Left ventricle myocardium inferior (tissue), 1 donor: ENCODE measurements at places on chromosomes 7 and 10.

GRCh38 chr7:6489612-6490011 lies 41.9 kb upstream of the DAGLB start:
- no peak for DNase-seq

DNA sequence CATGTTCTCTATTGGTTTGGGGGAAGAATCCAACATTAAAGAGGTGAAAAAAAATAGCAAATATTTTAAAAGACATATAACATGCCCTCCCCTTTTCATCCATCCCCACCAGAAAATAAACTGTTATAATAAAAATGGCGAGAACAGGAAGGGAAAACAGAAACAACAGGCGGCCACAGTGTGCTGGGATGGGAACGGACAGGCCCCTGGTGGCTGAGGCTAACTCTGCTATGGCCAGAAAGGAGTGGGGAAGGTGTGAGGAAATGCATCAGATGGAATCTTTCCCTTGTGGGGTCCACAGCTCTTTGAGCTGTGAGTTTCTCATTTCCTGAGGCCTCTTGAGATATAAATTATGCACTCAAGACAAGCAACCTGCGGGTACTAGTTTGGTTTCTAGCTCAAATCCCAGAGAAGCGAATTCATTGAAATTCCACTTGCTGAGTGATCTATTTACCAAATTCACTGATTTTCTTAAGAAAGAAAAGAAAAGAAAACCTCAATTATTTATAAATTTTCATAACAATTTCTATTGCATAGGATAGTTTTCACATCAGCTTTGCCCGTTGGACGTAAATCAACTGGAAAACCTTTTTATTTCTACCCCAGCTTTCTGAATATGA lies 139.5 kb downstream of the BMPER start:
- DNase-seq = no peak

- no peak for DNase-seq
Observed at GRCh38 chr7:47610506-47611044, 28.7 kb upstream of the TNS3 start.

DNA sequence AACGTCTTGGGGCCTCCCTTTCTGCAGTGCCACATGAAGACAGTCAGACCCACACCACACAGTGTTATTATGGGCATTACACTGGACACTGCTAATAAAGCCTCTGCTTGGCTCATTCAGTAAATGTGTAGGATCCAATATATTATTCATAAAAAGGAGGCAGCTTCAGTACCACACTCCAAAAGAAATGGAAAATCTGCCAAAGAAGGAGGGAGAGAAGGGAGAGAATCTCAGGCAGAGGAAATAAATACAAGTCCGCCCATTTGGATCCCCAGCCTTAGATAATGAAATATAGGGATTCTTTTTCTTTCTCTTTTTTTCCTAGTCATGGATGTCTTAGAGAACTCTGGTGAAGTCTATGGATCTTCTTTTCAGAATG lies 162.2 kb downstream of the ELMO1 start:
- no peak for DNase-seq

DNA sequence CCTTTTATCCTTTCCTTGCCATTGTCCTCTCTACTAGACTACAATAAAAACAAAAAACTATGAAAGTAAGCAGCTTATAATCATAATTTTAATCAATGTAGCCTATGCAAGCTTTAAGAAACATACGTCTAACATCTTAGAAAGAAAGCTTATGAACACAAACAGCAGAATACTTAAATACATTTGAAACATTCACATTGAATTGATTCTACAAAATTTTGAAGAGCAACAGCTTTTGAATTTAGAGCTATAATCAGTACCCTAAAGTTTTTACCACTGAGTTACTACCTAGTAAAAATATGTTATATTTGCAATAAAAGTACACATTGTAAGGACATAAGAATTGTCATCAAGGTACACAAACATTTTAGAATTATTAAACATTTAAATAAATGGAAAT lies 7.2 kb downstream of the MEOX2 start:
- no peak for DNase-seq

GRCh38 chr10:25226775-25227682 lies 52.2 kb downstream of the GPR158 start:
- DNase-seq = no peak

DNA sequence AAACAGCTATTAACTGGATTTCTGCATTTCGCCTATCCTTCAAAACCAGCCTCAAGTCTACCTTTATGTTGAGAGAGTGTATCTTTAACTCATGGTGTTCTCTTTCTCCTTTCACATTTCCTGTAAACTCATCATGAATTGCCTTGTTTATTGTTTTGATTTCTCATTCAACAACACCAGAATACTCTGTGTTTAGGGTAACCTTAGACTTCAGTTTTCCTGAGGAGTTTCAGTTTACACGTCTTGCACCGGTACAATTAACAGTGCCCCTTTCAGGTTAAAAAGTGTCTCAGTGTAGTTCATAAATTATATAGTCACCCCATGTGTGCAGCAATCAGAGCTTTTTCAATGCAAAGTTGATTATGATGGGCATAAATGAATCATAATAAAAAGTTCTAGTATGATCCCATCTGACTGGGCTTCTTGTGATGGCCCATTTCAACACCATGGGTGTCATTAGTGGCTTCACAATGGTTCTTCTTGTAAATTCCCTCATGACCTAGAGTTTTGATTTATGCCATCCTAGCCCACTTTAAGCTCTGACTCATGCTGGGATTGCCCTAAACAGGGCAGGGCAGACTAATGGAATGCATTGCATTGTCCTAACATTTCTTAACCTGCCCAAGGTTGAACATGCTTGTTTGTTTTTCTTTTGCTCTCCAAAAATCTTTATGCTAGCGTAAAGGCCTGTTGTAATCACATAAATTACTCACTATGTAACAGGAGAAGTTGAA lies 22.0 kb downstream of the ITGB8 start:
- DNase-seq = no peak

DNA sequence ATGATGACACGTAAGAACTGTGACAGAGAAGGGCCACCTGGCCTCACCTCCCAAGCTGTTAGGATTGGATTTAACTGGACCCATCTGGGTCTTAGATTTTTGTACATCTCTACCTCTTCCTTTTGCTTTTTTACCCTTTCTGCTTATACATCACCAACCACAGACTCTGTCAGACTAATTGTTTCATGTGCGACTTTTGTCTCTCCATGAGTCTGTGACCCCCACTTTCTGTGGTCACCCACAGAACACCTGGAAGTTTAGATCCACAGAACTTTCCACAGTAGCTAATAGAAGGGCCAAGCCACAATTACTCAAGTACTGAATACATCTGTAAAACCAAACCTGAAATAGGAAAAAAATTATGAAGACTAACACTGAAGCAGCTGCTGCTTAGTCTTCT lies 23.1 kb downstream of the SEC31B start:
- DNase-seq = no peak

- no peak for DNase-seq
Observed at GRCh38 chr10:37634351-37634880, 223.0 kb downstream of the ZNF248 start.

DNA sequence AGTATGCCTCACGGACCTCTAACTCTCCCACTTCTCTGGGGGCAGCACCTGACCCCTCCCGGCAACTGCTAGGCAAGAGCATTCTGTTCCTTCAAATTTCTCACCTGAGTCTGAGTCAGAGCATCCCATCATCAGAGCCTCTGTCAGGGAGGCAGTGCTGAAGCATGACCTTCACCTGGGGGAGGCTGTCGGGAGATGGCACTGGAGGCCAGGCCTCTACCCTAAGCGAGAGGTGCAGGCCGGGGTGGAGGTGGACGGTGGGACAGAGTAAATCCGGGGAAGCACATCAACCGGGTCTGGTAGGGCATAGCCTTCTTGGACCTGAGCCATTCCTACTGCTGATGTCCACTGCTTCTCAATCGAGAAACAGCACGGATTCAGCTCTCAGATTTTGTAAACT lies 90.4 kb downstream of the SPAG6 start:
- no peak for DNase-seq

- DNase-seq = no peak
Observed at GRCh38 chr7:91609525-91609924, 271.0 kb downstream of the MTERF1 start.

GRCh38 chr10:86347856-86348255 lies 18.7 kb downstream of the GRID1 start:
- DNase-seq = no peak

DNA sequence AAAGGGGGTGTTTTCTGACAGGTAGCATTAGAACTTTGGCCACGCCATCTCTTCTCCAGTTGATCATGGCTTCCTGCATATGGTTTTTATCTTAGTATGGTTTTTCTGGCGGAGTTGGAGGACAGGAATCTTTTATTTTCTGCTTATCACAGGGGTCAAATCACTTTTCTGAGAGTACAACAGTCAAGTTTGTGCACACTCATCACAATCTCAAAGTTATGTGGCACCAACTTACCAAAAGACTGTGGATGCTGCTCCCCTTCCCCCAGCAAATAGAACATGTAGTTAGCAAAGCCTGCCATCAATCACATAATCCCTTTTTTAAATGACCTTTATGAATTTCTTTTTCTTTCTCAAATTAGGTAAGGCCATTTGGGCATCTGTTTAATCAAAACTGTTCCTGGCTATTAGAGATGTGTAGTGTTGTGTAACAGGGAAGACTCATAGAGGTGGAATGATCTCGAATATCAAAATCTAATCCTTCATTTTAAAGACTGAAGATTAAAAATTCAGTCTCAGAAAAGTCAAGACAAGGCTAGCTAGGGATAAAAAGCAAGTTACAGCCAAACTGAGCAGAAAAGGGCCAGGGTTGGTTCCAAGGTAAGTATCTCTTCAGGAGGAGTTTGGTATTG lies 3.8 kb upstream of the CH25H start:
- DNase-seq = no peak

DNA sequence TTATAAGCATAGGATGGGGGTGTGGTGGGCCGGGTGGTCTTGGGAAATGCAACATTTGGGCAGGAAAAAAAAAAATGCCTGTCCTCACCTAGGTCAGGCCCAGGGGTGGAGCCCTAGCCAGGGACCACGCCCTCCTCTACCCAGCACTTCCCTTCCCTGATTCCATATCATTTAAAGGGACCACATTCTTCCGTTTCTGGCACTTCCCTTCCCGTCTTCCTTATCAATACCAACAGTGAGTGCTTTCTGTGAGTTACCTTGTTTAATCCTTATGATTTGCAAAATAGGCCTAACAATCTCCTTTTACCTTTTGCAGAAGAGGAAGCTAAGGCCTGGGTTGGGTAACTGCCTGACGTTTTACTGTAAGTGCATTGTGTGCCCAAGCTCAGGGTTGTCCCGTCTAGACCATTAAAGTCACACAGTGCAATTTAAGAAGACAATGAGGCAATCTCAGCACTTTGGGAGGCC lies 16.7 kb upstream of the C10orf95 start:
- no peak for DNase-seq

- DNase-seq = no peak
Observed at GRCh38 chr7:157299613-157300368, 37.0 kb upstream of the DNAJB6 start.

DNA sequence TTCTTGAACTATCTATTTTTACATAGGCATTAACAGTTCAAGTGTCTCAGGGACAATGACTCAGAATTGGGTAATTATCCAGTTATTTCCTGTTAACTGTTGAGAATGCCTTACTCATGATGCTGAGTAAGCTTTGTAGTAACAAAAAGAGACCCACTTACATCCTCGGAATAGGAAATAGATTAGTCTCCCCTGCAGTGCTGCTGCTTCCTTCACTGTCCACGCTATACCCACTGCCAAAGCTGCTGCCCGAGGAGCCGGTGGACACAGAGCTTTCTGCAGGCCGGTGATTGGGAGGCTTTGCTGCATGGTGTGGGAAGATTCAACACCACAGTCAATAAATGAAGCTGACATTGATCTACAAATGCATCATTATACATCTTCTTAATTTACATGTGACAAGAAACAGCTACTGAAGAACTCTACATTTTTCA lies 357.1 kb downstream of the PCLO start:
- no peak for DNase-seq

GRCh38 chr7:18020138-18020715 lies 7.4 kb downstream of the PRPS1L1 start:
- DNase-seq = no peak

- DNase-seq = no peak
Observed at GRCh38 chr10:110373059-110373458, 68.3 kb upstream of the SMNDC1 start.

DNA sequence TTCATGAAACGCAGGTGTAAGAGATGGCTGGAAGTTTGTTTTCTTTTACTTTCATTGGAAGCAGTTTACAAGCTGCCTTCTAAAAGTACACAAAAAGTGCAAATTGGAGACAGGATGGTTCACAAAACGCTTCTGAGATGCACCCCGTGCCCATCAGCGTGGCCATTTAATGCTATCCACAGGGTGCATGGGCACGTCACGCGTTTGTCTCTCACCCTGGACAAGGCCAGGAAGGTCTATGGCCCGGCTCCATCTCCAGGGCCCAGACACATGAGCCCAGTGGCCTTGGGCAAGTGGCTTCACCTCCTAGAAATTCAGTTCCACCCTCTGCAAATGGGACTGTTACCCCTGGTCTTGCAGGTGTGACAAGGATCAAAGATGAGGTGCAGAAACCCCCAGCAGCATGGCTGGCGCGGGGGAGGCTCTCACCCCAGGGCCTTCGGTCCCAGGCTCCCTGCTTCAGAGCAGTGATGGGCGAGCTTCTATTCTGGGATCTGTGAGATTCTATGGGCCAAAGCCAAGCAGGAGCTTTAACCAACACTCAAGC lies 60.8 kb upstream of the EBF3 start:
- DNase-seq = no peak
